ENCODE measurements at places on chromosomes 12 and 14.
A peak's percentile ranks its signal among the peaks of the same experiment; 100 is the strongest.

DNA sequence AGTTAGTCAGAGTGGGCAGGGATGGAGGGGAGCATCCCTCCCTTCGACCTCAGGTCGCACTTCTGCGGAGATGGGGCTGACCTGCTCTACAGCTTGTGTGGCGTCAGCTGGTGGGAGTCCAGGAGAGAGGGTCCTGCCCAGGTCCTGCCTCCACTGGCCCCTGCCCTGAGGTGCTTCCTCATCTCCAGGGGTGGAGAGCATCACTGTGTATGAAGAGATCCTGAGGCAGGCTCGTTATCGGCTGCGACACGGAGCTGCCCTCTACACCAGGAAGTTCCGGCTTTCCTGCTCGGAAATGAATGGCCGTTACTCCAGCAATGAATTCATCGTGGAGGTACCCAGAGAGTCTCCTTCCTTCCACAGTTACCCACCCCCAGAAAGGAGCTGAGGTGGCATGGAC is 20.2 kb downstream of the CLSTN3 start:
- no peak for DNase-seq

DNA sequence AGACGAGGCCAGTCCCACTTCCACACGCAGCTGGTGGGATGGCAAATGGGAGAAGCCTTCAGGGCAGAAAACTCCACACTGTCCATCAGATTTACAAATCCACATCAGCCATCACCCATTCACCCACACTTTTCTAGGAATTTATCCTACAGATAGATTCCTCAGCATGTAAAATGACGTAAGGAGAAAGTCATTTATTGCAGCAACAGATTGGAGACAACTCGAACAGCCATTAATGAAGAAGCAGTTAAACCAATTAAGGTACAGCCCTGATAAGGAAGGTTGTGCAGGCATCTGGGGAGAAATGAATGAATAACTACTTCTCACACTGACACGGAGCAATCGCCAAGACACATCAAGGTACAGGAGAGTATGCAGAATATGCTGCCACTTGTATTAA is 26.2 kb downstream of the PRKAB1 start:
- DNase-seq: no peak

DNA sequence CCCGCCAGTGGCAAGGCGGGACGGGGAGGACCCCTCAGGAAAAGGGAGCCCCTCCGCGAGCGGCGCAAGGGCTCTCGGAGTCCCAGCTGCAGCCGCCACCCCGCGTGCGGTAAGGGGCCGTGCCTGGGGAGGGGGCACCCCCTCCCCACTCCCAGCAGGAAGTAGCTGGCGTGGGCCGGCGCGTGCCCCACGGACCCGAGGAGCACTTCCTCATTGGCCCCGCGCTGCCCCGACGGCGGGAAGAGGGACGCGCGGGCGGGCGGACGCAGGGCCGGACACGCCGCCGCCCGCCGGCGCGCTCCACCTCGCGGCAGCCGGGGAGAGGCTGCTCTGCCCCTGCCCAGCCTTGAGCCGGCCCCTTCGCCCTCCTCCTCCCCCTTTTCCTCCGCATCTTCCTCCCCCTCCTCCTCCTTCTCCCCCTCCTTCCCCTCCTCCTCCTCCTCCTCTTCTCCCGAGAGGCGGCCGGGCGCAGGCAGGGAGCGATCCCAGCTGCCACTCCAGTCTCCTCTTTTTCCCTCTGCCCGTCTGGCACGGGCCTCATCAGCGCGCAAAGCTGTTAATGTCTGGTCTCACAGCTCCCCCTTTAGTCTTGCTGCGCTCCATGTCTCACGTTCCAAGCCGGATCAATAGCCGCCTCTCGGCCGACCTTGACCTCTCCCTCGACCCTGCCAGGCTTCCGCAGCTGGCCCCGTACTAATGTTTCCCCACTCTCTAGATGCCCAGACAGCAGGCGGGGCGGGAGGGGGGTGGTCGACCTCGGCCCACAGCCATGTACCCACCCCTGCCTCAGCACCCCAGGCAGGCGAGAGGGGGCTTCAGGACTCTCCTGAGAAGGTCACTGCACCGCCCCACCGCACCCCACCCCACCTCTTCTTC is 2.6 kb upstream of the BCL11B start:
- peak; percentile 94 for DNase-seq

- no peak for DNase-seq
Measured at GRCh38 chr14:99232714-99233214, 39.2 kb downstream of the BCL11B start.

DNA sequence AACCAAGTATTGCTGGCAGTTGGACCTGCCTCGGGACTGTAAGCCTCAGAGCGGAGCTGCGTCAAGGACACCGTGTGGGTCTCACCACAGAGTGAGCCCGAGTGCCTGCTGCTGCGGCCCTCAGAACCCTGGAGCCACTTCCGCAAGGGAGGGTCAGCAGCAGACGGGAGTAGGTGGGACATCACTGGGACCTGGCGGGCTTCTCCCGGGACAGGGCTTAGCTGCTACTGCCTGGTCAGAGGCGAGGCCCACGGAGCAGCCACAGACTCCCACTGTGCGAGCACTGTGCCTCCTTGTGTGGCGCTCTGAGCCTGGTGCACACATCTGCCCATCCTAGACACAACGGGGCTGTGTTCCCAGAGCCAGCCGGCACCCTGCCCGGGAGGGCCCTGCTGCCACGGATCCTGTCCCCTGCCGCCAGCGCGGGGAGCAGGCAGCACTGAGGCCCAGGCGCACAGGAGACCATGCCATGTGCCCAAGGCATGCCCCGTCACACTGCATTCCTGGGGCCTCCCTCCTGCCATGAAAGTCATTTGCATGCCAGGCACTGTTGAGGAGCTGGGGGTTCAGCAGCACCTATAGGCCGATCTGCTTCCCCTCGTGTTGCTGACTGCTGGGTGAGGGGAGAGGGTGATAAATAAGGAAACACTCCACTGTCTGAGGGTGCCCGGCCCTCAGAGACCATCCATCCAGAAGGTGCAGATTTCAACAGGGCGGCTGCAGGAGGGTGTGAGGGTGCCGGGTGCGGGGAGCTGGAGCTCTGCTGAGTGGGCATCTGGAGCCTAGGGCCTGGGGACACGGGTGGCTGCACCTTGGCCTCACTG is 10.0 kb downstream of the HIP1R start:
- no peak for DNase-seq

DNA sequence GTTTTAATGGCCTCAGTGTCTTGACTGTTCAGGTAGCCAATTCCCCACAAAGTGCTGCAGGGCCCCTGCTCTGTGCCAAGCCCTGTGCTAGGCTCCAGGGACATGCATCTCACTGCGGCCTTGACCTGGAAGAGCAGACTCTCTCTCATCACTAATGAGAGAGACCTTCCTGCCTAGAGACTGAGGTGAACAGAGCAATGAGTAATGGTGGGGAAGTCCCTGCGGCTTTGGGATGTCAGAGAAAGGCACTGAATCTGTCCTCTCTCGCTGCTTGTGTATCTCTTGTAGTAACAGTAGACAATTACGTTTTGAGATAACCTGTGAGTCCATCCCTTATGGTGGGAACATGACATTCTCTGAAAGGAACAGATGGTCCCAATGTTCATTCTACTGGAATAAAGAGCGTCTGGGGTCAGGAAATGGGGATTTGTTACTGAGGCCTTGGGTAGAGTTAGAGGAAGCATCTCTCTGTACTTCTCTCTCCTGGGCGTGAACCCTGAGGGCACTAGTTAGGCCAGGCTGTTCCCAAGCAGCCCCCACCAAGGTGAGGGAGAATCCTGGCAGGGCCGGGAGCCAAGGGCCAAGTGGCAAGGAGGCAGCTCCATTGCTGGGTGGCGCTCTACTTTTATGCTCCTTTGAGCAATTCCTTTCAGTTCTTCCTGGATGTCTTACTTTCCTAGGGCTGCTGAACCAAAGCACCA is 13.5 kb downstream of the NFATC4 start:
- DNase-seq: no peak

- DNase-seq: no peak
Measured at GRCh38 chr12:41621291-41621690, 433.2 kb downstream of the PDZRN4 start.

GRCh38 chr12:12086362-12086761 is 15.6 kb downstream of the BCL2L14 start:
- DNase-seq: no peak

DNA sequence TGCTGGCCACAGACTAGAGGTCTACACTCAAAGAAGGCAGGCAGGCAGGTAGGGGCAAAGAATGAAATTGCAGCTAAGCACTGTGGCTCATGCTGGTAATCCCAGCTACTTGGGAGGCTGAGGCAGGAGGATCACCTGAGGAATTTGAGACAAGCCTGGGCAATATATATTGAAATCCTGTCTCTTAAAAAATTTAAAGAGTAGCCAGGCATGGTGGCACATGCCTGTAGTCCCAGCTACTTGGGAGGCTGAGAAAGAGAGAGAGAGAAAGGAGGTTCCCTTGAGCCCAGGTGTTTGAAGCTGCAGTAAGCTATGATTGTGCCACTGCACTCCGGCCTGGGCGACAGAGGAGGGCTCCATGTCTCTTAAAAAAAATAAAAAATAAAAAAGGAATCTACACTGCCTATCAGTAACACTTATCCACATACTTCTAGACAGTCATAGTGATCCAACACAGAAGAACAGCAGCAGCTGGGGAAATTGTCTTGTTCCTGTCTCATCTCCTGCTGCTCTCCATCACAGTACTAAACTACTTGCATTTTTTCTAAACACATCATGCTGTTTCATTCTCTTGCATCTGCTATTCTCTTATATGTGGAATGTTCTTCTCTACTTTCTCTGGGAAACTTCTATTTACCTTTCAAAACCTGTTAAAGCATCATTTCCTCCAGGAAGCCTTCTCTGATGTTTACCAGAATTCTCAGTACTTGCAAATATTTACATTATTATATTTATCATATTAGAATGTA is 57.2 kb downstream of the ATF7 start:
- no peak for DNase-seq

DNA sequence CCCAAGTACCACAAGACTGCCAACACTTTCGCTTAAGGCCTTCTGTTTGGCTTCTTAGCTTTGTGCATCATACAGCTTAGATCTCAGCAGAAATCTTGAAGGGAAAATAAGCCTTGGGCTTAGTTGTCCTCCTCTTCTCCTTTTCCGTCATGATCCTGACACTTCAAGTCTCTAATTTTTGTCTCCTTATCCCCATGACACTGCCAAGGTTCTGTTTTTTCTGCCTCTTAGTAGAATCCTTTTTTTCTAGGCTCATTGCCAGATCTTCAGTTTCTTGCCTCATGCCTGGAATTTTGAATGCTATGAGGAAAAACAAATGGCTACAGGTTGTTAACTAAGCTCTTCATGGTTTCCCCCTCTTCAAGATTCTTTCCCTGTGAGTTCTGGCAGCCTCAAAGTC is 450.4 kb downstream of the LRFN5 start:
- DNase-seq: no peak

GRCh38 chr12:92927436-92928281 is 1.4 kb downstream of the EEA1 start:
- no peak for DNase-seq

- DNase-seq: no peak
Measured at GRCh38 chr12:121184425-121184824, 25.5 kb upstream of the P2RX4 start.

DNA sequence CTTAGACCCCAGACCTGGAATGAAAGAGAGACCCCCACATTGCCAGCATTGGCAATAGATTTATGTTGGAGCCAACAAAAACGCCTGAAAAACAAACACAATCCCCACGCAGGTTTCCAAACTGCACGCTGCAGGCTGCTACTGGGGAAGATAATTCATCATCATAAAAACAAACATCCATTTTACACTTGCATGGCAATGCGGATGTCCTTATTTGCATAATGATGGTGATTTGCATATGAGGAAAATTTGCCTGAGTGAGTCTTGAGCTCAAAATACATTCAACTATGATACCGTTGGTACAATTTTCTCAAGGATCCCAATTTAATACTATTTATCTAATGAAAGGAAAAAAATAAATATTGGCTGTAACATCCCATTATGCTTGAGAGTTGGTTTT is 33.6 kb upstream of the TMEM132D start:
- DNase-seq: no peak

Measured in NCI-H524 treated with DMSO at 0.1 percent for 48 hours (cell line).